Keratinocyte (primary cell): ENCODE measurements at places on chromosomes 2 and 18. TPM values are rescaled to one million over a fixed set of nuclear protein-coding genes. Genes with fewer than 3 reads are reported as not detected.

The MC2R gene
- polyA plus RNA-seq, result not detected in 3 replicates

The NR4A2 gene
- 0.15 to 4.5 TPM (median 3.0 TPM) in 3 replicates for polyA plus RNA-seq

The MIB1 gene
- polyA plus RNA-seq, result 17.0 to 24.8 TPM (median 18.0 TPM) in 3 replicates

The PDE1A gene
- 0.06 to 0.10 TPM (median 0.07 TPM) in 3 replicates for polyA plus RNA-seq

The NT5C1B gene
- polyA plus RNA-seq, result not detected in 3 replicates

The IL37 gene
- 0.33 to 0.73 TPM (median 0.63 TPM) in 3 replicates for polyA plus RNA-seq

The RNF181 gene
- polyA plus RNA-seq, result 174 to 336 TPM (median 264 TPM) in 3 replicates

DNA sequence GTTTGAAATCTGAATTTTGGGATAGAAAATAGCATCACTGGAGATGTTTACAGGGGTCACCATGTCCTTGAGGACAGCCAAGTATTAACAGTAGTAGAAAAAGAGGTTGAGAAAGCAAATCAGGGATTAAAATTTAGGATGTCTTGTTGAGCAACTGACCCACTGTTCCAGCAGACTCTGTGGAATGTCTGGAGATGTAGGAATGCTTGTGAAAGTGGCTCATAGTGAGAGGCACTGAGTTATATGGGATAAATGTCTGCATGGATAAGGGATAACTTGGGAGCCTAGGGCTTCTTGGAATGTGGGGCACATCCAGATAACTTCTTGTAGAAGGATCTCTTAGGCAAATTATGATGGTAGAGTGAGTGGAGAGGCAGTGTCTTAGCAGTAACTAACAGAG, 495.0 kb downstream of the TMX3 start:
- H3K36me3 ChIP-seq, result no peaks in the 10 kb centered on the region
- H3K27ac ChIP-seq, result no peak overlapping the region
- no peak overlapping the region for H3K4me3 ChIP-seq
- H3K27me3 ChIP-seq, result no peaks in the 10 kb centered on the region
- DNase-seq, result no peak
- H3K4me1 ChIP-seq, result peaks cover 3% of the 10 kb centered on the region

GRCh38 chr2:173216051-173216450, 138.6 kb upstream of the CDCA7 start:
- no peak overlapping the region for H3K4me3 ChIP-seq
- H3K4me1 ChIP-seq, result peaks cover 9% of the 10 kb centered on the region
- H3K36me3 ChIP-seq, result peaks cover 8% of the 10 kb centered on the region
- no peaks in the 10 kb centered on the region for H3K27me3 ChIP-seq
- no peak for DNase-seq
- no peak overlapping the region for H3K27ac ChIP-seq

DNA sequence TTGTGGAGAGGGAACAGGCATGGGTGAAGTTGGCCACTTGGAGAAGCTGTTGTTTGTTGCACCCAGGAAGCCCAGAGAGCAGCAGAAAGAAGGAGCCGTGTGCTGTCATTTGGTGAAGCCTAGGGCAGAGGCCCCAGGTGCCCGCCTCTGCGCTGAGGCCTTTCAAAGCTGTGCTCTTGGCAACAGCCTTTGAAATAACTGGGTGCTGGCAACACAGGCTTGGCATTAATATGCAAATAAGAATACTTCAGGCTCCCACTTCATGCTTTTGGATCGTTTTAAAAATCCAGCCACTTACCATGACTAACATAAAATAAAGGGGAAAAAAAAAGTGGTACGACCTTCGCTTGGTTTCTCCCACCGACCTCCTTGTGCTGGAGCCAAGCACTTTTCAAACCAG, 41.1 kb downstream of the DHRS9 start:
- H3K4me3 ChIP-seq, result no peak overlapping the region
- no peaks in the 10 kb centered on the region for H3K36me3 ChIP-seq
- no peak overlapping the region for H3K27ac ChIP-seq
- no peak for DNase-seq
- peaks cover 3% of the 10 kb centered on the region for H3K4me1 ChIP-seq

GRCh38 chr2:31176742-31177141, 38.5 kb upstream of the GALNT14 start:
- no peaks in the 10 kb centered on the region for H3K36me3 ChIP-seq
- no peak overlapping the region for H3K4me3 ChIP-seq
- no peaks in the 10 kb centered on the region for H3K4me1 ChIP-seq
- no peak overlapping the region for H3K27ac ChIP-seq
- peaks cover 14% of the 10 kb centered on the region for H3K27me3 ChIP-seq
- DNase-seq, result no peak

- no peaks in the 10 kb centered on the region for H3K36me3 ChIP-seq
- peaks cover 41% of the 10 kb centered on the region for H3K4me1 ChIP-seq
- no peak for DNase-seq
- H3K27ac ChIP-seq, result peak within 1 kb of the TSS; percentile 91
Measured at GRCh38 chr2:85418132-85419008, at the start of gene SH2D6. Gene SH2D6 (plus strand): TSS chr2:85418714. CDS start chr2:85429466, 10,752 bp downstream.

DNA sequence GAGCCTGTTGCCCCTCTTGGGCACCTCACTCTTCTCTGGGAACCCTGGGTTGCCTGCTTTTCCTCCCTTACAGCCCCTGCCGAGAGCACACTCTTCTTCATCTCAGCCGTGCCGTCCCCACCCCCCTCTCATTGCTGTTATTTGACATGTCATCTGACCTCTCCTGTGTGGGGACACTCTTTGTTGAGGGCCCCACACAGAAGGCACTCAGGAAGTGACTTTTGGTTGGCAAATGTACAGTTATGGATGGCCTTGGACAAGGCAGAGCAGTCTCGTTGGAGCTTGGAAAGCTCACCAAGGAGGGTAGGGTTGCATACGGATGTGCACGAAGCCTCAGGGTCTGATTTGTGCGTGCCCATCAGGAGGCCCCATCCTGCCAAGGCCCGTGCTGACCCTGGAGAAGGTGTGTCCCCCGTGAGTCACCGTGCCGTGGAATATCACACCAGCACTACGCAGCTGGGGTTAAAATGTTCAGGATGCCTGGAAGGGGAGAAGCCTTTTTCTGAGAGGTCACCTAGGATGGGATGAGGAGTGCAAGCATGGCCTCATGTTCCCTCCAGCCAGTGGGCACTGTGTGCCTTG, 93.9 kb downstream of the CTIF start:
- no peak for DNase-seq
- H3K4me3 ChIP-seq, result no peak overlapping the region
- no peaks in the 10 kb centered on the region for H3K27me3 ChIP-seq

- no peaks in the 10 kb centered on the region for H3K27me3 ChIP-seq
- H3K4me1 ChIP-seq, result peaks cover 36% of the 10 kb centered on the region
- H3K36me3 ChIP-seq, result no peaks in the 10 kb centered on the region
- no peak overlapping the region for H3K4me3 ChIP-seq
- DNase-seq, result peak; percentile 26
- H3K27ac ChIP-seq, result peak overlapping the region; percentile 65
Measured at GRCh38 chr2:113309655-113310387, 31.1 kb upstream of the PAX8 start.

DNA sequence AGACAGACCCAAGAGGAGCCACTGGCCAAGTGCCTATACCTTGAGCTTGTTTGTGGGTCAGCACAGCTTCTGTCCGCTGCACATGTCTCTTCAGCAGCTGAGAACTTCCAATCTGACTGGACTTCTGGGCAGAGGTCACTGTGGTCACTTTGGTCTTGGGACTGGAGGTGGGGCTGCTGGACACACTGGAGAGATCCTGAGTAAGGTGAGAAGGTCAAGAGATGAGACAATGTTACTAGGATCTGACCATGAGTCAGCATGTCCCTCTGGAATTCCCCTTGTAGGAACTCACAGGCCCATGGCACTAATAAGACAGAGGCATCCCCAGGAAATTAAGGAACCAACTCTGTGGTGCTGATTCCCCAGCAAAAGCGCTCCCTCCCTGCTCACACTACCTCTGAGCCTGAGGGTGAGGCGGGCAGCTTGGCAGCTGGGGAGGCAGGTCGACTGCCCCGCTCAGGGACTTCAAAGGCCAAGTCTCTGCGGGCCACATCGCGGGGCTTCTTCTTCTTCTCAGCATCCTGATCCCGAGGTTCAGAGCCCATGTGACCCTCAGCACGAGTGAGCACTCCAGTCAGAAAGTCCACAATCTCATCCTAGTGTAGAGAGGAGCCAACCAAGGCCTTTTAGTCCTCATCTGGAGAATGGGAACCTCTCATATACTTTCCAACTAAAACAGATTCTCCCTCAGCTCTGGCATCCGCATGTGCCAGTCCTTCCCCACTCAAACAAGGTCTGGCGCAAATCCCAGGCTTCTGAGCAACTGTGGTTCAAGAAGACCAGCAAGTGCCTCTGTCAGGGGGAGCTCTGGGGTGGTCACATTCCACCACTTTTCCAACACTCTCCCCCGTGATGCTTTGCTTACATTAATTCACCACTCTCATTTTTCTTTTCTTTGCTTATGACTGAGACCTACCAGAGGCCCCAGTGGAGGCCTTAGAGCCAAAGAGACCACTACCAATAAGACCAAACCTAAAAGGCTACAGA, 29.4 kb downstream of the KANSL3 start:
- DNase-seq, result no peak
- H3K4me3 ChIP-seq, result no peak overlapping the region
- peaks cover 73% of the 10 kb centered on the region for H3K36me3 ChIP-seq
- H3K4me1 ChIP-seq, result no peaks in the 10 kb centered on the region

GRCh38 chr2:60629801-60630385, 76.4 kb upstream of the BCL11A start:
- H3K36me3 ChIP-seq, result no peaks in the 10 kb centered on the region
- no peak for DNase-seq

DNA sequence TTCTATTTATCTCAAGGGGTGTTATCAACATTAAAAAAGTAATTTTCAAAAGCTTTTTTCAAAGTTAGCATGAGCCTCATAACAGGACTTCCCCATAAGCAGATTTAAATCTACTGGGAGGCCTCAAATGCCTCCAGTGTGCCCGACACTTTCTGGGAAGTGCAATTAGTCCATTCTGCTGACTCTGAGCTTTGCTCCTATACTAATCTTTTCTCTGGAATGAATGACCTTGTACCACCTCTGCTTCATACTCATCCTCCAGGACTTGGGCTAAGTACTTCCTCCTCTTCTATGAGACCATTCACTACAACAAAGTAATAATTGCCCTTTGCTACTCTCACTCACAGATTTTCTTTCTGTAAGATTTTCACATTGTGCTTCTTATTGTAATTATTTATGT, 111.1 kb downstream of the RIT2 start:
- H3K36me3 ChIP-seq, result no peaks in the 10 kb centered on the region
- no peaks in the 10 kb centered on the region for H3K4me1 ChIP-seq
- no peak overlapping the region for H3K27ac ChIP-seq
- H3K27me3 ChIP-seq, result no peaks in the 10 kb centered on the region
- no peak overlapping the region for H3K4me3 ChIP-seq

GRCh38 chr18:3581890-3582289, 131.9 kb downstream of the TGIF1 start:
- no peak overlapping the region for H3K27ac ChIP-seq
- H3K36me3 ChIP-seq, result no peaks in the 10 kb centered on the region
- DNase-seq, result no peak
- H3K27me3 ChIP-seq, result no peaks in the 10 kb centered on the region

GRCh38 chr2:97675430-97676113, 6.1 kb downstream of the C2orf92 start:
- H3K27me3 ChIP-seq, result no peaks in the 10 kb centered on the region
- DNase-seq, result no peak
- no peaks in the 10 kb centered on the region for H3K4me1 ChIP-seq
- no peaks in the 10 kb centered on the region for H3K36me3 ChIP-seq
- H3K4me3 ChIP-seq, result no peak overlapping the region
- H3K27ac ChIP-seq, result no peak overlapping the region

DNA sequence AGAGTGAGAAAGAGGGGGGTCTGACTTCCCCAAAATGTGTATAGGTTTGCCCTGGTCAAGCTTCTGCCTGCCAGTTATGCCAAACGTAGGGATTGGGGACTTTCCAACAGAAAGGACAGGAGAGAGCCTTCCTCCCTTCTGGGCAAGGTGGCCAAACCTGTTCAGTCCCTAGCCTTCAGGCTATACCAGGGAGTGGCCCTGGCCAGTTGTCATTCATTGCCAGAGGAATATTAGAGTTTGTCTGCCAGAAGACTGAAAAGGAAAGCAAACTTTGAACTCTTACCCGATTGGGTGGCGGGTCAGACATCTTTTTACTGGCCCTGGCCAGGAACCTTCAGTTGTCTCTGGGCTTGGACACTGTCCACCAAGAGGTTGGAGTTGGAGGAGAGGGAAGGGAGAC, 22.1 kb downstream of the RAB3GAP1 start:
- no peak overlapping the region for H3K4me3 ChIP-seq
- no peaks in the 10 kb centered on the region for H3K27me3 ChIP-seq
- no peak for DNase-seq
- no peak overlapping the region for H3K27ac ChIP-seq
- peaks cover 4% of the 10 kb centered on the region for H3K36me3 ChIP-seq

DNA sequence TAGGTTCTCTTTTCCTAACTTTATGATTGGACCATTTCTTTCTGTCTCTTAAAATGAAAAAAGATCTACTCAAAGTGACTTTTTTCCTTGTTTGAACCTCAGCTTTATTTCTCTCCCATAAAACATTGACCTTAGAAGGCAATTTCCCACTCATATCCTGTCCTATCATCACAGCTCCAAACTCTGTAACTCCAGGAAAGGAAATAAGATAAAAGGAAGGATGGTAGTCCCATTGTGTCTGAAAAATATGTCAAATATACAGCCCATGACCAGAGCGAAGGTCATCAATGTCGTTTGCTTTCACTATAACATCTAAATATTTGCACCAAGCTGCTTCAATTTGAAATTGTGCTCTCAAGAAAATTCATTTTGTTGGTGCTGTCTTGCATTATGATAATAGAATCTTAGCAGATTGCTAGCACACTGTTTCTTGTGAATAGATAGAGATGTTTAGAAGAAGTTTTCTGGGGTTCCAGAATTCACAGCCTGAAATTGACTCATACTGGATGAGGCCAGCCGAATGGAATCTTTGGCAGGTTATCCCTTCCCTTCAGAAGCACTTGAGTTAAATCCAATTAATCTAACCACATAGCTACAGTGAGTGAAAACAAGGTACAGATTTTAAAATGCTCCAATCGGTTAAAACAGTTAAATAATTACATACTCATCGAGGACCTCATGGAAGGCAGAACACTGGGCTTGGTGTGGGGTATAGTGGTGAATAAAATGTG, 95.1 kb downstream of the CRIM1 start:
- H3K27ac ChIP-seq, result peak overlapping the region; percentile 39
- DNase-seq, result no peak
- H3K27me3 ChIP-seq, result no peaks in the 10 kb centered on the region
- peaks cover 41% of the 10 kb centered on the region for H3K36me3 ChIP-seq

- H3K36me3 ChIP-seq, result no peaks in the 10 kb centered on the region
- H3K4me1 ChIP-seq, result no peaks in the 10 kb centered on the region
- DNase-seq, result no peak
- no peaks in the 10 kb centered on the region for H3K27me3 ChIP-seq
Measured at GRCh38 chr18:567122-567521, 13.1 kb upstream of the CETN1 start.

- H3K27ac ChIP-seq, result no peak overlapping the region
- no peaks in the 10 kb centered on the region for H3K27me3 ChIP-seq
- no peaks in the 10 kb centered on the region for H3K36me3 ChIP-seq
Measured at GRCh38 chr2:216784456-216784855, 75.4 kb downstream of the TNP1 start.

- no peak overlapping the region for H3K4me3 ChIP-seq
- H3K4me1 ChIP-seq, result peaks cover 25% of the 10 kb centered on the region
- peak overlapping the region; percentile 5 for H3K27ac ChIP-seq
- no peaks in the 10 kb centered on the region for H3K36me3 ChIP-seq
Measured at GRCh38 chr2:45612731-45613130, 1.7 kb upstream of the SRBD1 start.

- peaks cover 33% of the 10 kb centered on the region for H3K4me1 ChIP-seq
- H3K4me3 ChIP-seq, result no peak overlapping the region
- H3K27ac ChIP-seq, result no peak overlapping the region
Measured at GRCh38 chr2:45852450-45853150, 201.1 kb downstream of the PRKCE start.
